ENCODE measurements at places on chromosomes 12 and 14. TPM values are rescaled to one million over a fixed set of nuclear protein-coding genes. Genes with fewer than 3 reads are reported as not detected.
A peak's percentile ranks its signal among the peaks of the same experiment; 100 is the strongest.

Gene SLC8A3
- 0.09 TPM for total RNA-seq

- DNase-seq: peak; percentile 67
Observed at GRCh38 chr12:111438481-111438880, 32.8 kb downstream of the SH2B3 start.

GRCh38 chr14:100988411-100988900, 84.9 kb upstream of the RTL1 start:
- no peak for DNase-seq

DNA sequence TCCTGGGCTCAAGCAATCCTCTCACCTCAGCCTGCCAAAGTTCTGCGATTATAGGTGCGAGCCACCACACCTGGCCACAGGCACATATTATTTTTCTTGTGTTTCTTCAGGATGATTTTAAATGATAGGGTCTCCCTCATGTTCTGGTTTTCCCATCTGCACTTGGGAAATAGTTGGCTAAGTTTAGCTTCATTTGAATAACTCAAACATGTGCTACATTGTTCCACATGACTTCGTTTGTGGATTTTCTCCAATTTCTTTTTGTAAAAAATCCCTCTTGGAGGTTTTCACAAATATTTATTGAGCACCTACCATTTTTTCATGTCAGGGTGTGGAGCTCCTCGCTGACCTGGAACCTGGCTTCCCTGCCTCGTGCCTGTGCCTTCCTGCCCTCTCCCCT, 55.2 kb upstream of the GNPNAT1 start:
- DNase-seq: no peak

DNA sequence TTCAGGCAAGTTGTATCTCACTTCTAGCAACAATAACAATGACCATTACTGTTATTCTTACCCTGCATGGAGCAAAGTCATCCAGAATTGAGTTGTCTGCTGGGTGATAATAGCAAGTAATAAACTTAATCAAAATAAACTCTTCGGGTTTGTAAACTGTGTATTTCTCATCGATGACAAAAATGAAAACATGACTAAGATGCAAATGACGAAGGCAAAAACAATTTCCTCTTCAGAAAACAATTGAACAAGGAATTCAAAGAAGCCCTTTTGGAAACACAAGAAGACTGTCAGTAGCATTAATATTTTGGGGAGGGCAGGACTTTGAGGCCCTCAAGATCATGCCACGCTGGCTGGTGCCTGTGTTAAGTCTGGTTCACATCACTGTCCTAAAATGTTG, 232.0 kb downstream of the BTG1 start:
- DNase-seq: no peak

DNA sequence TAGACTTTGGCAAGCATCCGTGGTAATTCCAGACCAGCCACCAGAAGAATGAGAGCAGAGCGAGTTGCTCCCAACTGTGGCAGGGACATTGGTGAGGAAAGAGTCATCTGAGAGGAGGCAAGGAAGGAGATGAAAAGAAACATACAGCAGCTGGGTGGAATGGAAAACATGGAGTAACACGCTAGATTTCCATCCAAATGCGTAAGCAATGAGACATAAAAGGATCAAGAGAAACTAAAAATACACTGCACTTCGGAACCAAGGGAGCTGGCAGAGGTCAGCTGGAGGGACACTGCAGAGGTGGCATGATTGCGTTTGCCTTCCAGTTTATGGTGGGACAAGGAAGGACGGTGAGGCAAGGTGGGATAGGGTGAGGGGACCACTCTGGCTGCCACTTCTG, 82.9 kb downstream of the DDX51 start:
- DNase-seq: no peak

DNA sequence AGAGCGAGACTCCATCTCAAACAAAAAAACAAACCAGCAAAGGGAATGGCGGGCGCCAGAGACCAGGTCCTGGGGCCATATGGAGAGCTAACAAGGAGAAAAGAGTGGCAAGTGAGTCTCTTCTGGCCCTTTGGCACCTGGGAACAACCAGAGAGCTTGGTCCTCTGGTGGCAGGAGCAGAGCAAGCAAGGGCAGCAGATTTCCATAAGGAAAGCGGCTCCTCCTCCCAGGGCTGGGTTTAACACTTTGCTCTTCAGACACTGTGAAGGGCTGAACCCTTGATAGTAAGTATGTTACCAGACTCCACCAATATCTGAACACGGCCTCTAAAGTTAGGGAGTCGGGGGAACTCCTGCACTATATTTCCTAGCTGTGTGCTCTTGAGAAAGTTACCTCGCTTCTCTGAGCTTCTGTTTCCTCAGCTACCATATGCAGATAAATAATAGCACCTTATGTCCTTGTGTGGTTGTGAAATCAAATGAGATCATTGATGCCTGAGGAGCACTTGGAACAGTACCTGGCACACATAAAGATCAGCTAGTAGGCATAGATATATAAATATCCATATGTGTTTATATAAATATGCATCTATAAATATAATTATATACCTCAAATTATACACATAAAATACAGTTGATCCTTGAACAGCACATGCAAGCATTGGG, 33.4 kb upstream of the PLEKHG6 start:
- DNase-seq: no peak

DNA sequence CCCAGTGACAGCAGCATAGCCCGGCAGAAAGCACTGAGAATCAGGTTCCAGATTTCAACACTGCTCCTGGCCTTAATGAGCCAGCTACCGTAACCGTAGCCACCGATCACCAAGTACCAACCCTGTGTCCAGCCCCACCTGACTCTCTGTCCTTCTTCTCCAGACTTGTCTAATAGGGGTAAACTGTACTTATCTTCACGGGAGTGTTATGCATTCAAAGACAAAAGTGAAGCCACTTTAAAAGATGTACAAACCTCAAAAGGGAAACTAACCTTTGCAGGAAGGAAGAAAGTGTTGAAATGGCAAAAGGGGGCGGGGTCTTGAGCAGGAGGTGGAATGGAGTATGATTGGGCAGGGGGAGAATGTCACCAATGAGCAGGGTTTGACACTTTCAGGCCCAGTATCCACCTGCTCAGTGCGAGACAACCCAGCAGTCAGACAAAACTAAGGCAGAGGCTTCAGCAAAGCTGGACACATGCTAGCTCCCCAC, 226.1 kb downstream of the CHST11 start:
- DNase-seq: no peak

- no peak for DNase-seq
Observed at GRCh38 chr14:54329082-54329695, 67.6 kb upstream of the CDKN3 start.

DNA sequence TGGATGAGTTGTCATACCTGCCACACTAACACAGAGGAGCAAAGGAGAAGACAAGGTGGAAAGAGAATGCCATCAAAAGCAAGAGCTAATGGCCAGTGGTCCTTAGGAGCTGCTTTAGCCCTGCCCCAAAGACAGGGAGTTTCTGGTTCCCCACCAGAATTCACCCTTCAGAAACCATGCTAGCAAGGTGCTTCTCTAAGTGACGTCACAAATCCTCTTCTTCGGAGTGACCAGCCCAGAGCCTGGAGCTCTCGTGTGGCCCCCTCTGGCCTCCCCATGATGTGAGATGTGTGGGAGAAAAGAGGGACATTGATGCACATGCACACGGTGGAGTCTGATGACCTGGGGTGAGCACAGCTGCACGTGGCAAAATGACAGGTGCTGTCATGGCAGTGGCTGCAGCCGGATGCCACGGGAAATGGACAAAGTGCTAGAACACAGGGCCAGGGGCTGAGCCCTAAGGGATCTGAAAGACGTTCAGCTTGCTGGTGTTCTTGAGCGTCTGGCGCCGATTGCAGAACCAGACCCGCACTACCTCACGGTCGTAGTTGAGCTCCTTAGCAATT, 16.9 kb upstream of the TFCP2 start:
- no peak for DNase-seq

DNA sequence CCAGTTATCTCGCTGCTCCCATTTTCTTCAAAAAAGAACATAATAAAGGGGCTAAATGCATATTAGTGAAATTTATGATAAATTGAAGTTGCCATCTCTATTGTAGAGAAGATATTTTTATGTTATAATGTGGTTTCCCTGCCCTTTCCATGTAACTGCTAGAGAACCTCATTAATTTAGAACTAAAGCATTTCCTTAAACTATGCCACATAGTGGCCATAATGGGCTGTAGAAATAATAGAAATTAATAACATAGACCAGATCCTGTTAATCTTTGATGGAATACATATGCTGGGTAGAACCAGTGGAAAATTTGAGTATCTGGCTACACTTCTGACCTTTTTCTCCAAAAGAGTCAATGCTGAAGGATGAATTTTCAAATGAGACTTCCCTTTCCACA, 376.7 kb downstream of the PDZRN4 start:
- DNase-seq: no peak

DNA sequence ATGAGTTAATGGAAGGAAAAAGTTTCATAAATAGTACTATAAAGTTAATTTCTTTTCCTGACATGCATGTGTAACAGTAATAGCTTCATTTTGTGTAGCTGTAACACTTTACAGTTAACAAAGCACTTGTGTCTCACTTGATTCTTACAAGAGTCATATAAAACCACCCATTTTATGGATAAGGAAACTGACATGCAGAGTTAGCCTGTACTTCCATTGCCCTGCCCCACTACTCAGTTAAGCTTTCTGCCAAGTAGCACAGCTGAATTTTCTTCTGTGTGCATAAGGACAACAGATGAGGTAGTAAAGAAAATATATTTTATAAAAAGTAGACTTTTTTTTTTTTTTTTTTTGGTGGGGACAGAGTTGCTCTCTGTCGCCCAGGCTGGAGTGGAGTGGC, 32.2 kb downstream of the ANO6 start:
- no peak for DNase-seq

DNA sequence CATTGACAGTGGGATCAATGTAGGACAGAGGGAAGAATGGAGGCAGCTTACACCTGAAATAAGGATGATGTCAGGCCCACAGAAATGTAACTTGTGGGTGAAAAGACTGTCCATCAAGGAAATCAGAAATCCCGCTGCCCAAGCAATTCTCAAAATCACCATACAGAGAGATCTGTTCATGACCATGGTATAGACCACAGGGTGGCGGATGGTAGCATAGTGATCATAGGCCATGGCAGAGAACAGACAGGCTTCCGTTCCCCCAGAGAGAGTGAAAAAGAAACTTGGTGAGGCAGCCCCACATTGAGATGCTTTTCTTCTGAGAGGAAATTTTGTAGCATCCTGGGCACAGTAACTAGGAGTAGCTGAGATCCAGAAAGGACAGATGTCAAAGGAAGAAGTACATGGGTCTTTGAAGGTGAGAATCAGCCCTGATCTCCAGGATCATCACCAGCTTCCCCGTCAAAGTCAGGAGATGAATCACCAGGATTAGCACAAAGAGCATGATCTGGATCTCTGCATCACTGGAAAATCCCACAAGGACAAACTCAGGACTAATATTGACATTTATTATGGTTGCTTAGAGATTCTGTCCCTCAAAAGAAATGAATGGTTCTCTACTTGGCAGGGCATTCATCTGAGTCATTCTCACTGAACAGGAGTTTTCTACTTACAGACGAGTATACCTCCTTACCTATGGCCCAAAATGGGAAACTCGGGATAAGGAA, 5.5 kb upstream of the ZNF641 start:
- no peak for DNase-seq

DNA sequence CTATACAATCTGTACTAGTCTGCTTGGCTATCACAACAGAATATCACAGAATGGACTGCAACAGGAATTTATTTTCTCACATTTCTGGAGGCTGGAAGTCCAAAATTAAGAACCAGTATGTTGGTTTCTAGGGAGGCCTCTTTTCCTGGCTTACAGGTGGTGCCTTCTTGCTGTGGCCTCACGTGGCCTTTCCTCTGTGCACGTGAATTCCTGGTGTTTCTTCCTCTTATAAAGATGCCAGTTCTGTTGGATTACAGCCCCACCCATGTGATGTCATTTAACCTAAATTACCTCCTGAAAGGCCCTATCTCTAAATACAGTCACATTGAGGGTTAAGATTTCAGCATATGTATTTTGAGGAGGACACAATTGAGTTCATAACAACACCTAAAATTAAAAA, 32.1 kb upstream of the C2CD5 start:
- no peak for DNase-seq

DNA sequence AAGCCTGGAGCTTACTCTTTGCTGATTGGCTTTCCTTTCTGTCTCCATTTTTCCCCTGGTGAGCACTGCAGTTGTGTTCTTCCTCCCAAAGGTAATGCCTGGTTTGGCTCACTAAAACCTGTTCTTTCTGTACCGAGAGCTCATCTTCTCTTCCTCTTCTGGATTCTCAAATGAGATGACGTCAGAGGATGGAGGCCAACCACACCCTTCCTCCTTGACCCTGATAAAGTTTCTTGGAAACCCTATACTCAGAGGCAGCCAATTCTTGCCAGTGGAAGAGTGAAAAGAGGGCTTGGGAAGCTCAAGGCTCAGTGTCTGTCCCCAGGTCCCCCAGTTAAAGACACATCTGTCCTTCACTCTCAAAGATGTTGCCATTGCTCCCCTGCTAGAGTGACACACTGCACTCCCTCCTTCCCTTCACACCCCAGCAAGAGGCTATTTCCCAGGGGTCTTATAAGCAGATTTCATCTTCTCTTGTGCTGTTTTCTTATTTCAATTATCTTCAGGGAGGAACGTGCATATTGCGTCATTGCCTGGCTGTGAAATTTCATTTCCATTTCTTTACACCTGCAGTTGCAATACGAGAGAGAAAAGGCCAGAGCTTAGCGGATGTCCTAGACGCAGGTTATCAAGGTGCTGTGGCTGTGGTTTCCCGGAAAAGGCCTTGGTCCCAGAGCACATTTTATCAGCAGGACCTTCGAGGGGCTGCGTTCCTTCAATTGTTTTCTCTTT, 27.3 kb downstream of the NTF3 start:
- no peak for DNase-seq

DNA sequence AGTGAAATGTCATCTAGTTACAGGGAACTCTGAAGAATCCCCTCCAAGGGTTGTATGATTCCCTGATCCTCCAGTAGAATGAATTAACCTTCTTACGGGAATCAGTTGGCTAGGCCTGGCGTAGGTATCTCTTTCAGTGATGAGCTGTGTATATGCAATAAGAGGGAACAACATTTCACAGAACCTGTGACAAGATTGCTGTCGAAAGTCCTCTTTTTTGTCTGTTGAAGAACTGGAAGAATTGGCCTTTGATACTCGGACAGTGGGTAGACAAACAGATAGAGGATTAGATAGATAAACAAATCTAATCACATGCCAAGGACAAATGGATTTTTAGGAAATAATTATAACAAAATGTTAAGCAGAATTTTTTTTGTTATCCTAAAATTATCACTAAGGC, 184.6 kb downstream of the MDGA2 start:
- no peak for DNase-seq

DNA sequence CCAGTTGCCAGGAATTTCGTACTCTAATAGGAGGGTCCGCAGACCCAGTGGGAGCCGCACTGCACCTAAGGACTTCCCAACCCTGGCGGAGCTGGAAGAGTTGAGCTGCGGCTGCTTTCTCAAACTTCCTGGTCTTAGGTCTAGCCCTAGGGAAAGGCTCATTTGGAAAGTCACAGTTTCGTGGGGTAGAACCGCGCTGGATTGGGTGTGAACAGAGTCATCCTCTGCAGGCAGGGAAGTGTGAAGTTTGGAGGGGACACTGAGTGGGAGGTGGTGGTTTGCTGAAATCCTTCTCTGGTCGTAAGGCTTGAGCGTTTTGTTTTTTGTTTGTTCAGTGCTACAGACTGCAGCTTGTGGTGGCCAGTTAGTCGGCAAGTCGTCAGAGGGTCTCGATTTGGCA, 18.8 kb downstream of the PRKAB1 start:
- no peak for DNase-seq

All from omental fat pad (tissue), 4 donors.